ENCODE measurements at places on chromosomes 3 and 15. TPM values are rescaled to one million over a fixed set of nuclear protein-coding genes. Genes with fewer than 3 reads are reported as not detected.

- no peak overlapping the region for H3K4me3 ChIP-seq
- no peak overlapping the region for H3K27ac ChIP-seq
- no peaks in the 10 kb centered on the region for H3K36me3 ChIP-seq
- DNase-seq, result no peak
- no peaks in the 10 kb centered on the region for H3K27me3 ChIP-seq
- H3K4me1 ChIP-seq, result no peaks in the 10 kb centered on the region
Measured at GRCh38 chr15:70963199-70963598, 70.6 kb downstream of the LRRC49 start.

DNA sequence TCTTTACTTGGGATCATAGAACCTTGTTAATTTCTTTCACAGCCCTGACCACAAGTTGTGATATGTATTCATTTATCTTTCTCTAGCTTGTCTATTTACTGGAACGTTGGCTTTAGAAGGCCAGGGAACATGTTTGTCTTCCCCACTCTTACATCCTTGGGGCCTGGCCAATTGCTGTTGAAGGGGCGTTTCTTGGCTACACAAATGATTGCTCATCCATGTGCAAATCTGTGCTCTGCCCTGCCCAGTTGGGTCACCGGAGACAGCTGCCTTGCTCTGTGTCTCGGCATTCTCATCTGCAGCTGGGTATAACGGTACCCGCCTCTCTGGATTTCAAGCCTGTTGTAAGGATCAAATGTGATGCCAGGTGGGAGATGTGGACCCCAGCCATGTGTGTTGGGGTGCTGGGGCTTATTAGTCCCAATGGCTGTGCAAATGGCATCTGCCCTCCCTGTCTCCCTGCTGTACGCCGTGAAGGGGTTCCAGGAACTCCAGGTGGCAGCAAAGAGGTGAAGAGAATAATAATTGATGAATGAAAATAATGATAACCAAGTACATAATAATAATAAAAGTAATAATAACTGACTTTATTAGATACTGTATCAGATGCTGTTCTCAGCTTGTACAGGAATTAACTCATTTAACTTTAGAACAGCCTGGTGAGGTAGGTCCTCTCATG lies 24.0 kb upstream of the TLE3 start:
- H3K4me1 ChIP-seq, result peaks cover under 1% of the 10 kb centered on the region
- no peaks in the 10 kb centered on the region for H3K36me3 ChIP-seq
- H3K27ac ChIP-seq, result no peak overlapping the region
- H3K4me3 ChIP-seq, result no peak overlapping the region

GRCh38 chr15:40550341-40551037 lies 14.4 kb downstream of the CCDC32 start:
- no peaks in the 10 kb centered on the region for H3K36me3 ChIP-seq
- peaks cover 12% of the 10 kb centered on the region for H3K4me1 ChIP-seq
- DNase-seq, result no peak
- no peaks in the 10 kb centered on the region for H3K27me3 ChIP-seq
- no peak overlapping the region for H3K4me3 ChIP-seq

DNA sequence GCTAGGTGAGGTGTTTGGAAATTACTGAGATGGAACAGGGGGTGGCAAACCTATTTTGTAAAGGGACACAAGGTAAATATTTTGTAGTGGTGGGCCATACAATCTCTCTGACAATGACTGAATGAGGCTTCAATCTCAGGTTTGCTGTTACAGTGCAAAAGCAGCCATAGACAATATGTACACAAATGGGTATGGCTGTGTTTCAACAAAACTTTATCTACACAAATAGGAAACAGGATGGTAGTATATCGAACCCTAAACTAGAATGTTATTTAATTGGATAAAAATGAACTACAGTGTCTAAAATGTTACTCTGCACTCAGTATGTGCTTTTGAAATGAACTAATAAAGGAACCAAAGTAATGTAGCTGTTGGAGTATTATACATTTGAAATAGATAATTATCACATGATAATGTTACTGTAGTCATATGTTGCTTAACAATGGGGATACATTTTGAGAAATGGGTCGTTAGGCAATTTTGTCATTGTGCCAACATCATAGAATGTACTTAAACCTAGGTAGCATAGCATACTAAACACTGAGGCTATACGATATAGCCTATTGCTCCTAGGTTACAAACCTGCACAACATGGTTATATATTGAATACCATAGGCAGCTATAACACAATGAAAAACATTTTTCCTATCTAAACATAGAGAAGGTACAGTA lies 495.2 kb upstream of the TBL1XR1 start:
- H3K27ac ChIP-seq, result no peak overlapping the region
- no peaks in the 10 kb centered on the region for H3K4me1 ChIP-seq
- no peaks in the 10 kb centered on the region for H3K27me3 ChIP-seq
- no peak overlapping the region for H3K4me3 ChIP-seq
- DNase-seq, result no peak

DNA sequence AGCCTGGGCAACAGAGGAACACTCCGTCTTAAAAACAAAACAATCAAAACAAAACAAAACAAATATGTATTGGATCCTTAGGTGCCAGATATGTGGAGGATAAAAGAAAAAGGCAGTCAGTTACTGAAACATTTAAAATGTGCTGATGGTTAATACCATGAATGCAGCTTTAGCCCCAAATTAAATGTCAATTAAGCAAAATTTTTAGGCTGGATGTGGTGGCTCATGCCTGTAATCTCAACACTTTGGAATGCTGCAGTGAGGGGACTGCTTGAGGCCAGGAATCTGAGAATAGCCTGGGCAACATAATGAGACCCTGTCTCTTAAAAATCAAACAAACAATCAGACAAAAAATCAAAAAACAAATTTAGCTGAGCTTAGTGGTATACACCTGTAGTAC lies 8.5 kb upstream of the CHMP2B start:
- no peaks in the 10 kb centered on the region for H3K36me3 ChIP-seq
- H3K27ac ChIP-seq, result no peak overlapping the region
- no peaks in the 10 kb centered on the region for H3K27me3 ChIP-seq
- H3K4me1 ChIP-seq, result no peaks in the 10 kb centered on the region
- DNase-seq, result no peak
- H3K4me3 ChIP-seq, result no peak overlapping the region

The MUC20 gene
- 21.8 TPM for total RNA-seq

- no peaks in the 10 kb centered on the region for H3K36me3 ChIP-seq
- H3K4me1 ChIP-seq, result peaks cover 17% of the 10 kb centered on the region
- DNase-seq, result no peak
- no peaks in the 10 kb centered on the region for H3K27me3 ChIP-seq
- H3K27ac ChIP-seq, result no peak overlapping the region
- H3K4me3 ChIP-seq, result no peak overlapping the region
Measured at GRCh38 chr15:94840794-94841783, 609.7 kb downstream of the MCTP2 start.

The GREM1 gene
- total RNA-seq, result 6.5 TPM

The NR1I2 gene
- 5.4 TPM for total RNA-seq
